ENCODE measurements at places on chromosomes 3 and 15. TPM values are rescaled to one million over a fixed set of nuclear protein-coding genes. Genes with fewer than 3 reads are reported as not detected.

The TRPM1 gene
- total RNA-seq: not detected

The TMEM207 gene
- not detected for total RNA-seq

The CCNB2 gene
- 23.3 TPM for total RNA-seq

The RBM5 gene
- 152 TPM for total RNA-seq

The ATP8B4 gene
- 11.4 TPM for total RNA-seq

The TEX55 gene
- total RNA-seq: not detected

The PRR20G gene
- not detected for total RNA-seq

The RASGRP1 gene
- total RNA-seq: 3.0 TPM

The HYAL1 gene
- not detected for total RNA-seq

The TLR9 gene
- not detected for total RNA-seq

The TMEM266 gene
- total RNA-seq: 0.38 TPM

The IL17RE gene
- 5.5 TPM for total RNA-seq

The GPR160 gene
- 0.76 TPM for total RNA-seq

The CASR gene
- not detected for total RNA-seq

The DGKG gene
- total RNA-seq: not detected

The ITGB5 gene
- total RNA-seq: 523 TPM

The SLC12A1 gene
- total RNA-seq: not detected

The STRIT1 gene
- total RNA-seq: not detected

The LEKR1 gene
- 0.32 TPM for total RNA-seq

The SLCO2A1 gene
- total RNA-seq: 0.22 TPM

The CFAP92 gene
- total RNA-seq: not detected

The ROBO1 gene
- total RNA-seq: 31.9 TPM

The SLC15A2 gene
- total RNA-seq: not detected

The GOLGA6A gene
- not detected for total RNA-seq

The ANKRD63 gene
- not detected for total RNA-seq

The ZBTB20 gene
- total RNA-seq: 6.3 TPM

The HIGD2B gene
- not detected for total RNA-seq

The AP3B2 gene
- 0.63 TPM for total RNA-seq

The HRG gene
- total RNA-seq: not detected

The CTDSPL2 gene
- total RNA-seq: 59.1 TPM

The FGF12 gene
- not detected for total RNA-seq

The CCDC13 gene
- 1.3 TPM for total RNA-seq

The LYZL4 gene
- not detected for total RNA-seq

The SLC12A8 gene
- 12.0 TPM for total RNA-seq

The KIF7 gene
- 25.4 TPM for total RNA-seq

The NECTIN3 gene
- total RNA-seq: 111 TPM

The PATL2 gene
- not detected for total RNA-seq

The CLDN18 gene
- not detected for total RNA-seq

The LRRN1 gene
- not detected for total RNA-seq

The TTLL13 gene
- total RNA-seq: not detected

The CYP1A2 gene
- not detected for total RNA-seq

The GABRB3 gene
- total RNA-seq: not detected

The CELSR3 gene
- total RNA-seq: 1.4 TPM

The GADL1 gene
- total RNA-seq: not detected

The CKMT1B gene
- not detected for total RNA-seq

The SEMA3G gene
- not detected for total RNA-seq

The GNB5 gene
- 42.8 TPM for total RNA-seq

The GPR149 gene
- not detected for total RNA-seq

The CDV3 gene
- 155 TPM for total RNA-seq

The LRRC31 gene
- total RNA-seq: not detected

The WDR93 gene
- not detected for total RNA-seq

All from GM23248 (cell line).